ENCODE measurements at places on chromosomes 4 and X. TPM values are rescaled to one million over a fixed set of nuclear protein-coding genes. Genes with fewer than 3 reads are reported as not detected.

CRMP1 gene
- 642 TPM for polyA plus RNA-seq

F9 gene
- polyA plus RNA-seq = not detected

HOPX gene
- polyA plus RNA-seq = 2.0 TPM

TEX13C gene
- 0.22 TPM for polyA plus RNA-seq

UGT2B11 gene
- 0.22 TPM for polyA plus RNA-seq

RAB33A gene
- polyA plus RNA-seq = 74.7 TPM

CSN1S1 gene
- not detected for polyA plus RNA-seq

ADH1A gene
- polyA plus RNA-seq = not detected

ZNF827 gene
- polyA plus RNA-seq = 11.2 TPM

LIN54 gene
- 7.3 TPM for polyA plus RNA-seq

PLP1 gene
- polyA plus RNA-seq = 0.88 TPM

RNF150 gene
- polyA plus RNA-seq = 15.0 TPM

PAQR3 gene
- 123 TPM for polyA plus RNA-seq

P2RY8 gene
- polyA plus RNA-seq = not detected

SPANXN3 gene
- not detected for polyA plus RNA-seq

NAP1L2 gene
- 54.4 TPM for polyA plus RNA-seq

CT45A3 gene
- polyA plus RNA-seq = not detected

TEC gene
- polyA plus RNA-seq = not detected

BST1 gene
- polyA plus RNA-seq = 0.32 TPM

GDPD2 gene
- polyA plus RNA-seq = 0.84 TPM

PARM1 gene
- 1.3 TPM for polyA plus RNA-seq

XPNPEP2 gene
- not detected for polyA plus RNA-seq

TBX22 gene
- polyA plus RNA-seq = not detected

CSAG2 gene
- not detected for polyA plus RNA-seq

MAB21L2 gene
- 0.92 TPM for polyA plus RNA-seq

ARSJ gene
- not detected for polyA plus RNA-seq

ABLIM2 gene
- polyA plus RNA-seq = 14.9 TPM

BTK gene
- not detected for polyA plus RNA-seq

MAGEA2 gene
- polyA plus RNA-seq = 1.8 TPM

PCDH19 gene
- 8.4 TPM for polyA plus RNA-seq

CPE gene
- 623 TPM for polyA plus RNA-seq

GPR78 gene
- not detected for polyA plus RNA-seq

ANXA3 gene
- 0.27 TPM for polyA plus RNA-seq

CXCL13 gene
- not detected for polyA plus RNA-seq

VEGFC gene
- 0.40 TPM for polyA plus RNA-seq

TRPC5OS gene
- 0.44 TPM for polyA plus RNA-seq

PRSS12 gene
- polyA plus RNA-seq = 2.4 TPM

IL2RG gene
- not detected for polyA plus RNA-seq

GAGE12C gene
- polyA plus RNA-seq = not detected

FGB gene
- not detected for polyA plus RNA-seq

MYOZ2 gene
- not detected for polyA plus RNA-seq

HNRNPD gene
- polyA plus RNA-seq = 119 TPM

CENPVL1 gene
- 3.2 TPM for polyA plus RNA-seq

MAGEA9B gene
- polyA plus RNA-seq = not detected

S100G gene
- polyA plus RNA-seq = not detected

STS gene
- polyA plus RNA-seq = 1.7 TPM

SSX4B gene
- not detected for polyA plus RNA-seq

CENPE gene
- 1.8 TPM for polyA plus RNA-seq

MAP3K15 gene
- 0.48 TPM for polyA plus RNA-seq

CYLC1 gene
- polyA plus RNA-seq = not detected

EXOC1 gene
- polyA plus RNA-seq = 100 TPM

ALAS2 gene
- not detected for polyA plus RNA-seq

TMEM154 gene
- 0.04 TPM for polyA plus RNA-seq

EMCN gene
- 4.0 TPM for polyA plus RNA-seq

All from neural cell (in vitro differentiated cells).